ENCODE measurements at places on chromosomes 7 and 10.
A peak's percentile ranks its signal among the peaks of the same experiment; 100 is the strongest.

GRCh38 chr7:151321341-151321740 is 20.3 kb upstream of the NUB1 start:
- no peak for DNase-seq

- no peak for DNase-seq
Measured at GRCh38 chr7:40151504-40151903, 16.7 kb downstream of the SUGCT start.

- no peak for DNase-seq
Measured at GRCh38 chr10:125766511-125766910, 9.1 kb downstream of the MMP21 start.

DNA sequence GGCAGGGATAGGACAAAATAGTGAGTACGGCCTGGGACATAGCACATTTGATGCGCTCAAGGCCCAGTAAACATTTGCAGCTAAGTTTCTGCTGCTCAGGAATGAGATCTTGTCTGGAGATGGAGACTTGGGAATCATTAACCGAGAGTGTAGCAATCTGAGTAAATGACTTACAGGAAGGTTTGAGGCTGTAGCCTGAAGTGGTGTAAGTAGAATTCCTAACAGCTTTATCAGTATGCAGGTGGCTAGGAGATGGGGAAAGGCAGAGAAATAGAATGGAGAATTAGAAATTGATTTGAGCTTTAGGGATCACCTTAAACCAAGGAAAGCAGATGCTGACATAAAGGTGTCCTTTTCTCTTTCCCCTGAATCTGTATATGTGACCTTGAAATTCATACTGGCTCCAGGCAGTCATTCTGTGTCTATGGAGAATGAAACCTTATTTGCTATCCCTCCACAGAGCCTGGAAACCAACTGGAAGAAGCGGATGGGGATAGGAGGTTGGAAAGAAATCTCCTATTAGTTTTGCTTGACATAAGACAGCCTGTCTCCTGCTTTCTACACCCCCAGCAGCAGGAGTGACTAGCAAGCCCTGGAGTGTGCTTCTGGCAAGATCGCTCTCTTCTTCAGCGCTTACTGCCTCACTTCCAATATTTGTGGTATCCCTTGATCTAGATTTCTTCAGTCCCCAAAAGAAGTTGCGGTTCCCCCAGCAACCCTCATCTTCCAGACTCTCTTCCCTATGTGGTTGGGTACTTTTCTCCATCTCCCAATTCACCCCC is 6.4 kb upstream of the PON2 start:
- no peak for DNase-seq

DNA sequence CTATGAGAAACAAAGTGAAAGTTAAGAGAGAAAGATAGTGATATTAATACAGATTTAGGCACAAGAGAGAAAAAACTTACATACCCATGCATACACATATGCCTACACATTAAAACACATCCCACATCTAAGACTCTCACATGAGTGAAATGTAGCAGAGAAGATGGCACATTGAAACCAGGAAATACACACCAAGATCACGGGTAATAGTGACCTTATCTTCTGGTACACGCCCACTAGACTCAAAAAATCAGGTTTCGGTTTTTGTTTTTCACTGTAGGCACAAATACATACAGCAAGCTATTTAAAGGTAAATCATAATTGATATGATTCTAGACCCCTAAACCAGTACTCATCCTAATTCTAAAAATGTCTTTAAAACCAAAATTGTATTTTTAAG is 225.2 kb upstream of the TAC1 start:
- DNase-seq: no peak

DNA sequence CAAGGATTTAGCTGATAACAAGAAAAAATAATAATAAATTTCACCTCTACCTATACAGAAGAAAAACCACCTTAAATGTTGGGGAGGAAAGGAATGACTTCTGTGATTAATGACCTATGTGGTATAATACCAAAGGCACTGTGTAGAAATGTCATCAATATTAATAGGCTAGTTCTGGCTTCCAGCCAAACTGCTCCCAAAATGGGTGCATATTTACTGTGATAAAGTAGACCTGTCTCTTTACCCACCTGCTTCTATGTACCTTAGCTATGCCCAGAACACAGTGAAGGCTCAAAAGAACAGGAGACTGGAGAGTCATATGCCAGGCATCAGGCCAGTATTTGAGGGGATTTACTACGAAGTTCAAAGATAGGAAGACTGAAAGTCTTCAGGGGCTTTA is 76.0 kb downstream of the ATE1 start:
- no peak for DNase-seq

DNA sequence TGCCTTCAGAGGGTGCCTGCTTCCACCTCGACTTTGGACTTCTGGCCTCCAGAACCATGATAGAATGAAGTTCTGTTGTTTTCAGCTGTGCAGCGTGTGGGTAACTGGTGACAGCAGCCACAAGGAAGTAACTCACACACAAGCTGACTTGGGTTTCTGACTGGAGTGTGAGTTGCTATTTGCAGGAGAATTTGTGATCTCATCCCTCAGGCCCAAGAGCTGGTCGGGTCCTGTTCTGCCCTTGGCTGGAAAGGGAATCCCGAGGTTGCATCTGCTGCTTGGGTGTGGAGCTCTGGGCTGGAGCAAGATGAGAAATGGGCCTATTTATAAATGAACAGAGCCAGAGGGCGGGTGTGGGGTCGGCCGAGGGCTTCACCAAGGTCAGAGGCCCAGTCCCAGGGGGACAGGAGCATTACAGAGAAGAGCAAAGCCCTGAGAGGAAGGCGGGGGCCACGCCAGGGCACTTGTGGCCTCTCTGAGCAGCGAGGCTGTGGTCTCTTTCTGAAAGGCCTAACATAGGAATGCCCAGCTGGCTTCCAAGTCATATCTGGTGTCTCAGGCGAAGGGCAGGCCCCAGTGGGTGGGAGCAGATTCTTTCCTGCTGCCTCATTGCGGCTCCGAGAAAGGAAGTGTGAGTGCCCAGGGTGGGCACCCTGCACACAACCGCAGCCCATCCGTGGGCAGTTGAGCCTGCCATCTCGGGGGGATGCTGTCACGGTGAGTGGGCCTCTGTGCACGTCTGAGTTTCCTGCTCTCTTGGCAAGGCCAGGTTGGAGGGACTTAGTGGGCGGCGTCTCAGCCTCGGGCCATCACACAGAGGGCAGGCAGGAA is 26.5 kb upstream of the C10orf71 start:
- DNase-seq: peak; percentile 70

GRCh38 chr10:2813286-2813685 is 254.1 kb upstream of the PFKP start:
- DNase-seq: no peak

DNA sequence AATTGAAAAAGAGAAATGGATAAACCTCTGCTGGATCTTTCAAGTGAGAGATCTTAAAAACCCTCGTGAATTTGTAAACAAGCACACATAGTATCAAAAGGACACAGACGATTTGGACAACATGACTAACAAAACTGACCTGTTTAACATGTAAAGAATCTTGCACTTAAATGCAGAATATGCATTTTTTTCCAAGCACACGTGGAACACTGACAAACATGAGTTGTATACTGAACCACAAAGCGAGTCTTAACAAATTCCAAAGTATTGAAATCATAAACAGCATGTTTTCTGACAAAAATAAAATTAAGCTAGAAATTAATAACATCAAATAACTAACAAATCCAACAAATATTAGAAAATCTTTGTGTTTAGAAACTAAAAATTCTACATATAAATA is 65.0 kb upstream of the ZNF746 start:
- DNase-seq: no peak

DNA sequence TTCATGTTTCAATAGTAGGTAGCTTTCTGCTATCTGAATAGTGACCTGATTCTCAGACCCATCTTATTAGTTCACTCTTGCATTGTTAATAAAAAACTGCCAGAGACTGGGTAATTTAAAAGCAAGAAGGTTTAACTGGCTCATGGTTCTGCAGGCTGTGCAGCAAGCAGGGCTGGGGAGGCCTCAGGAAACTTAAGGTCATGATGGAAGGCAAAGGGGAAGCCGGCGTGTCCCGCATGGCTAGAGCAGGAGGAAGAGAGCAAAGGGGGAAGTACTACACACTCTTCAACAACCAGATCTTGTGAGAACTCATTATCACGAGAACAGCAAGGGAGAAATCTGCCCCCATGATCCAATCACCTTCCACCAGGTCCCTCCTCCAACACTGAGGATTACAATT is 185.2 kb upstream of the PITRM1 start:
- no peak for DNase-seq

GRCh38 chr7:142873281-142873784 is 12.2 kb downstream of the TRPV6 start:
- peak; percentile 11 for DNase-seq

DNA sequence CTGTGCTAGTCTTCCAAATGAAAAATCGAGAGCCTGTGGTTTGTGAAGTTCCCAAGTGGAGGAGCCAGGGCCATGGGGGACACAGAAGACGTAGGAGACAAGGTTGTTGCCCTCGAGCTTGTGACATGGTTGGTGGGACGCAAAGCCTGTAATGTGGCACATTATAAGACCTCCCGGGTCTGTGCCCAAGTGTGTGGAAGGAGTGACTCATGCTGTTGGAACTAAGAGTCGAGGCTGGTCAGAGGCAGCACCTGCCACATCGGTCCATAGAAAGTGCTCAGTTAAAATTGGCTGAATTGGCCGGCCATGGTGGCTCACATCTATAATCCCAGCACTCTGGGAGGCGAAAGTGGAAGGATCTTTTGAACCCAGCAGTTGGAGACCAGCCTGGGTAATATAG is 27.0 kb upstream of the PODXL start:
- peak; percentile 82 for DNase-seq

- peak; percentile 87 for DNase-seq
Measured at GRCh38 chr7:98286093-98286539, 4.6 kb downstream of the BRI3 start.

GRCh38 chr10:43576062-43576461 is 1.6 kb upstream of the ZNF239 start:
- DNase-seq: no peak

- DNase-seq: no peak
Measured at GRCh38 chr10:30750971-30751677, 121.6 kb upstream of the LYZL2 start.

GRCh38 chr7:80279760-80280159 is 145.1 kb downstream of the GNAI1 start:
- DNase-seq: no peak

GRCh38 chr10:89548673-89549072 is 13.3 kb upstream of the SLC16A12 start:
- no peak for DNase-seq

- no peak for DNase-seq
Measured at GRCh38 chr7:107090457-107090856, 46.0 kb downstream of the PRKAR2B start.
